ENCODE measurements at places on chromosomes 2 and 18.

DNA sequence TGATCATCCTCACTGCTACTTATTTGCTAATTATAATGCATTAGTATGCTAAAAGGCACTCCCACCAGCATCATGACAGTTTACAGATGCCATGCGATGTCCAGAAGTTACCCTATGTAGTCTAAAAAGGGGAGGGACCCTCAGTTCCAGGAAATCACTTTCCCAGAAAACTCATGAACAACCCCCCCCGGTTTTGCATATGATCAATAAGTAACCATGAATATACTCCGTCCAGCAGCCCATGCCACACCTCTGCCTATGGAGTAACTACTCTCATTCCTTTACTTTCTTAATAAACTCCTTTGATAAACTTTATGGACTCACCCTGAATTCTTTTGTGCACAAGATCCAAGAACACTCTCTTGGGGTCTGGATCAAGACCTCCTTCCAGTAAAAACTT, 86.8 kb downstream of the MALT1 start:
- no peak for DNase-seq

DNA sequence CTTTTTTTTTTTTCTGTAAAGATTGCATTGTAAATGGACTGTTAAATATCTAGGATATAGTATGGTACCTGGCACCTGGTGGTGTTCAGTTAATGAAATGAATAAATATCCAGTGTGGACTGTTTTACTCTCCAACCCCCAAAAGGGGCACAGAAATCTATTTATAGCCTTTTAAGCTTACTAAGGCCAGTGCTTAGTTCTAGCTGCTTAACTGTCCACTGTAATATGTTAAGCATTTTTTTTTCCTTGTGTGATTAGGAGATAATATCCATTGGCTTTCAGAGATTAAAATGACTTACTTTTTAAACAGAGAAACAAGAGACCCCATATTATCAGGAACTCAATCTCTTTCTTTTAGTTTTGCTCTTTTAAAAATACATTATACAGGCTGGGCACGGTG, 84.4 kb downstream of the ZNF532 start:
- no peak for DNase-seq

GRCh38 chr2:228628682-228629081, 447.2 kb upstream of the SPHKAP start:
- no peak for DNase-seq

DNA sequence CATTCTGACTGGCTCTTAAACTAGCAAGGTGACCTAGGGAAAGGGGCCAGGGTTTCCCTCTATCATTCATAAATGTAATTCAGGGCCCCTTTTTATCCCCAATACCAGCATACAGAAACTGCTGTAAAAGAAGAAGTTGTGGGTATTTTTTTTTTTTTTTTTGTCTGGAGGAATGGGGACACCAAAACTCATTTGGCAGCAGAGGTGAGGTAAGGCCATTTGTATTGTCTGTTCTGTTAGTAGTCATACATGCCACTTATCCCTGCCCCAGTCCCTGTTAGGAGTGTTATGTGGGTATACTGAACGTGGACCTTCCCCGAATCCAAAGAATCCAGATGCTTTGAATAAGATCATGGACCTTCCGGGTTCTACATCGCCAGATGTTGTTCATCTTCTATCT, 1.7 kb downstream of the SEPTIN2 start:
- no peak for DNase-seq

- peak; percentile 100 for DNase-seq
Observed at GRCh38 chr2:240832205-240832727, 12.2 kb upstream of the KIF1A start.

DNA sequence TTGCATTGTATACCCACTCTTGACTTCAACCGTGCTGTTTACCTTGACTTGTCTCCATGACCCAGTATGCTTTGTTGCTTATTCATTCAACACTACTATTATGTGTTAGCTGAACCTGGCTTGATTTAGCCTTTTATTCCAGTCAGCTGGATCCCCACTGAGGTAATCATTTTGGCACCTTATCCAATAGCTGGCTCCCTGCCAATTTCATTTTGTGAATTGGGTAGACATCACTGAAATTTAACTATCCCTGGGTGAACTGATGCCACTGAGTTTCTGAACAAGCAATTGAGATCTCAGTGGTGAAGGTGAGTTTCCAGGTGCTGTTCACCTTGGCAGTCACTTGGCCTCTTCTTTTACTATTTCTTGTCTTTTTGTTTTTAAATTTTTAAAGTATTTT, 584.3 kb downstream of the ADCYAP1 start:
- DNase-seq: no peak
